ENCODE measurements at places on chromosomes 2 and 18. TPM values are rescaled to one million over a fixed set of nuclear protein-coding genes. Genes with fewer than 3 reads are reported as not detected.

HOXD13 gene
- not detected for total RNA-seq

- peaks cover 21% of the 10 kb centered on the region for H3K4me1 ChIP-seq
- peaks cover 10% of the 10 kb centered on the region for H3K36me3 ChIP-seq
- peak overlapping the region; percentile 88 for H3K27ac ChIP-seq
Observed at GRCh38 chr2:241734208-241734466, 293 bp upstream of the D2HGDH start.

GRCh38 chr18:75097491-75098225 lies 111.3 kb downstream of the PTGR3 start:
- no peaks in the 10 kb centered on the region for H3K36me3 ChIP-seq
- no peak overlapping the region for H3K4me3 ChIP-seq
- H3K27me3 ChIP-seq = no peaks in the 10 kb centered on the region
- DNase-seq = no peak
- no peak overlapping the region for H3K27ac ChIP-seq
- no peaks in the 10 kb centered on the region for H3K4me1 ChIP-seq

- no peaks in the 10 kb centered on the region for H3K36me3 ChIP-seq
- H3K27me3 ChIP-seq = no peaks in the 10 kb centered on the region
- no peak overlapping the region for H3K27ac ChIP-seq
- H3K4me3 ChIP-seq = no peak overlapping the region
- peaks cover 60% of the 10 kb centered on the region for H3K4me1 ChIP-seq
Observed at GRCh38 chr2:174610243-174610995, 12.8 kb upstream of the WIPF1 start.

All from esophagus muscularis mucosa (tissue), 4 donors.